ENCODE measurements at places on chromosomes 6 and 20. TPM values are rescaled to one million over a fixed set of nuclear protein-coding genes. Genes with fewer than 3 reads are reported as not detected.

DNA sequence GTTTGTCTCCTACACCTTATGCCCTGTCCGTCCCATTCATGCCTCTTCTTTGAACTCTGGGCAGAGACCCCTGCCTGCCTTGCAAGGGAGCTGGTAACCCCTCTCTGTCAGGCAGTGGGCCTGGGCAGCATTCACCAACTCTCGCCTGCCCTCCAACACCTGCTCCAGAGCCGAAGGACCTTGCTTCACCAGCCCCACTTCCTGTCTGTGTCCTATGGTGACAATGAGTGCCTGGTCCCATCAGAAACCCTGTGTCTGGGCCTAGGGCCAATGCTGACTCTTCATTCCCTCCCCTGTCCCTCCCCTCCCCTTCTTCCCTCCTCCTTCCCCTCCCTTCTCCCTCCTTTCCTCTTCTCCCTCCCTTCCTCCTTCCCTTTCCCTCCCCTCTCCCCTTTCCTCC, 22.8 kb upstream of the PCMTD2 start:
- DNase-seq = no peak
- H3K4me3 ChIP-seq = no peak overlapping the region
- H3K27me3 ChIP-seq = no peaks in the 10 kb centered on the region

DNA sequence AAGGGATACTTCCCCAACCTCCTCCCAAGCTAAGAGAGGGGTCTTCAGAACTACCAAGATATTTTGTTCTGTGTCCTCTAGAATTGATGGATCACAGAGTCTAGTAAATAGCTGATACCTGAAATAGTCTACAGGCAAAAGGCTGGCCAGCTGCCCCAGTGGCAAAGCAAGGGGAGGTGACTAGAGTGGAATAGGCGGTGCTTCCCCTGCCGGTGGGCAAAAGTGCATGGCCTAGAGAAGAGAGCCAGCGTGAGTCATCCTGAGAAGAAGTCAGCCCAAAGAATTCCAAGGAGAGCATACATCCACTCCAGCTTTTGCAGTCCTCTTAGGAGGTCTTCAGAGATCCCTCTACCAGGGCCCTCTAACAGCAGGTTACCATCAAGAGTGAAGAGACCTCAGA, 14.7 kb downstream of the DPPA5 start:
- no peaks in the 10 kb centered on the region for H3K4me1 ChIP-seq
- no peaks in the 10 kb centered on the region for H3K36me3 ChIP-seq
- no peaks in the 10 kb centered on the region for H3K27me3 ChIP-seq
- H3K4me3 ChIP-seq = no peak overlapping the region
- DNase-seq = no peak

DNA sequence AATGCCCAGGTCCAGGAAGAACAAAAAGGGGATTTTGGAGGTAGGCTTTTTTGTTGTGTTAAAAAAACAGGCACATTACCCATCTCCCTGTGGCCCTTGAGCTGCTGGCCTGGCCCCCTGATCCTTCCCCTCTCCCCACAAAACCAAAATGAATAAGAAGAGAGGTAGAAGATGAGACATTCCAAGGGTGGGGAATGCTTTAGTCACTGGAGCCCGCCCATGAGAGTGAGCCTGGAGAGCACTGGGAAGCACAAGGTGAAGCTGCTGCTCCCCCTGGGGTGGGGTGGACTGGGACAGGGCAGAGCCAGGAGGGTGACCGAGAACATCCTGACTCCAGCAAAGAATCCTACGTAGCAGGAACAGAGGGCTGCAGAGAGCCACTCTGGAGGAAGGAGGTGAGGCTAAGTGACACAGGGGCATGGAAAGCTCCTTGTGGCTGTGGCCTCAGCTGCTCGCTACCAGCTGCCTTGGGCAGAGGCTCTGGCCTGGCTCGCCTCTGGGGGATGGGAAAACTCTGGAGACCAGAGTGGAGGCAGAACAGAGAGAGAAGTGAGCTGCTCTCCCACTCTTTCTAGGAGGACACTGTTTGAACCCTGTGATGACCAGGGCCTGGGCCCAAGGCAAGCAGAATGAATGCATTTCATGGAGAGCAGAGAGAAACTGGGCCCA, 48.3 kb downstream of the AKAP7 start:
- H3K4me1 ChIP-seq = peaks cover 7% of the 10 kb centered on the region
- no peak for DNase-seq
- no peak overlapping the region for H3K27ac ChIP-seq
- no peak overlapping the region for H3K4me3 ChIP-seq
- H3K36me3 ChIP-seq = no peaks in the 10 kb centered on the region

GRCh38 chr20:1313236-1313964, 15.5 kb downstream of the SDCBP2 start:
- H3K4me3 ChIP-seq = no peak overlapping the region
- DNase-seq = peak; percentile 64
- no peak overlapping the region for H3K27ac ChIP-seq
- no peaks in the 10 kb centered on the region for H3K27me3 ChIP-seq

- no peak overlapping the region for H3K27ac ChIP-seq
- H3K4me3 ChIP-seq = no peak overlapping the region
- H3K27me3 ChIP-seq = no peaks in the 10 kb centered on the region
- H3K4me1 ChIP-seq = no peaks in the 10 kb centered on the region
Measured at GRCh38 chr6:30894381-30894780, 10.1 kb downstream of the DDR1 start.

GRCh38 chr20:3277686-3278465, 38.9 kb upstream of the SLC4A11 start:
- H3K4me3 ChIP-seq = no peak overlapping the region
- no peak overlapping the region for H3K27ac ChIP-seq
- no peak for DNase-seq
- no peaks in the 10 kb centered on the region for H3K27me3 ChIP-seq

GRCh38 chr6:157271441-157271840, 51.9 kb downstream of the TMEM242 start:
- H3K27ac ChIP-seq = no peak overlapping the region
- H3K36me3 ChIP-seq = no peaks in the 10 kb centered on the region
- no peak for DNase-seq

DNA sequence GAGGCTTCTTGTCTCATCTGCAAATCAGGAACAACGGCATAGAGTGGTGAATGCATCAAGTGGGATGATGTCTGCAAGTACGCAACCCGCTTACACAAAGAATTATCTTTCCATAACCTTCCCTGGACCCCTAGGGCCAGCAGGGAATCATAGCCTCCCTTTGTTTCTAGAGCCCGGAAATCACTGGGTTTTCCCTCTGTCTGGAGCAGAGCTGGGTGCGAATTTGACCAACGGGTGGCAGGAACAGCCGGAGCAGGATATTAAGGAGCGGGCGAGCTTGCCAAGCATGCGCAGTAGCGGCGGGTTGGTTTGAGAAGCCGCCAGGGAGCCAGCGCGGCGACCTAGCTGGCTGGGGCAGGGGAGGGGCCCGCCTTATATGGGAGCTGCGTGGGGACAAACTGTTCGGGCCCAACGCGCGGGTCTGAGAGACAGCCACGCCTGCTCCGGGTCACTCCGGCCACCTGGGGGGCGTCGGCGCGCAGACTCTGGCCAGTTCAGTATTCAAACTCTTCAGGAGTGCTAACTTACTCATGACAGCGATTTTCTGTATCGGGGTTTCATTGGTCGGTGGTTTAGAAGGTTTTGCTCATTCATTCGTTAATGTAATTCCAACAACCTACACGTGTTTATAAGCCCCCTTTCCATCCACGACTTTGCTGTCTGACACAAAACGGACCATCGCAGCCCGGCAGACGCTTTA, 1.6 kb upstream of the KIF16B start:
- peaks cover 20% of the 10 kb centered on the region for H3K4me1 ChIP-seq
- peak; percentile 77 for DNase-seq
- peak overlapping the region; percentile 40 for H3K27ac ChIP-seq

DNA sequence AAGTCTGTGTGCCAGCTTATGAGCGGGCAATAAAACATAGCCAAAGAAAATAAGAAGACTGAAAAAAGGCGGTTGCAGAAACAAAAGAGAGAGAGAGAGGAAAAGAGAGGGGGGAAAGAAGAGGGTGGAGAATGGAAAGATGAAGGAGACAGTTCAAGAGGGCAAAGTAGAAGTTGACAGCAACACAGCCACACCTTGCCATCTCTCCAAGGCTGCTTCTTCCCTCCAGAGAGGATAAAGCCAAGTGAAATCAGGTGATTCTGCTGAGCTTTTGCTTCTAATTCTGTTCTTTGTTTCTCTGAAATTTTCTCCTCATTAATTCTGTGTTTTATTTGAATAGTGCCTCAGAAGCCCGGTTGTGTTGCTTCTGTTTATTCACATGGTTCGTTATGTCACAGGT, 48.5 kb downstream of the PTPRK start:
- H3K4me1 ChIP-seq = no peaks in the 10 kb centered on the region
- no peaks in the 10 kb centered on the region for H3K27me3 ChIP-seq
- H3K4me3 ChIP-seq = no peak overlapping the region

DNA sequence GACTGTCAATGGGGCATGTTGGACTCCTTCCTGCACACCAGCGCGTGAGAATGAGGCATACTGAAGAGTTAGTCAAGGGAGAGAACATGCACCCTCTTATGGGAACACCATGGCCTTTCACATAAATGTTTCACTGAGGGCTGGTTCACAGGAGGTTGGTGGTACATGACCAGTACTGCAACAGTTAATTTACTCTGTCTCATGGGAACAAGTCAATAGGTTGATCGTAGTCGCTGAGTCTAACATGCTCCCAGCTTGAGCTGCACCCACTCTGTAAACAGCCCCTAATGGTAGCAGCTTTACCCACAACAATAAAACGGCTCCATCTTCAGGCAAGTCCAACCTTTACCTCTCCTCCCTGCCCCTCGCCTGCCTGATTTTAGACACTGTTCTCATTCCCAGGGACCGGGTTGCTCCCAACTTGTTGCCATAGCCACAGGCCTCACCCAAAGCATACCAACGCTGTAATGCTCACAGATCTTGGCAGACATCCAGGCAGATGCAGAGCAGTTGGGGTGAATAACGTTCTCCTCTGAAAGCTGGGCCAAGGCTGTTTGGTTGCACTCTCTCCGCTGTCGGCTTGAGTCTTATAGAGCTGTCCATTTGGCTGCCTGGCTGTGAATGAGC, 111.3 kb downstream of the LY86 start:
- H3K36me3 ChIP-seq = no peaks in the 10 kb centered on the region
- H3K27ac ChIP-seq = no peak overlapping the region
- H3K4me3 ChIP-seq = no peak overlapping the region
- no peak for DNase-seq

- DNase-seq = no peak
- no peaks in the 10 kb centered on the region for H3K27me3 ChIP-seq
- no peaks in the 10 kb centered on the region for H3K36me3 ChIP-seq
Measured at GRCh38 chr20:48025051-48025515, 239.8 kb upstream of the SULF2 start.

- no peak for DNase-seq
- no peak overlapping the region for H3K4me3 ChIP-seq
- no peaks in the 10 kb centered on the region for H3K27me3 ChIP-seq
Measured at GRCh38 chr6:43842231-43842794, 72.3 kb downstream of the VEGFA start.

DNA sequence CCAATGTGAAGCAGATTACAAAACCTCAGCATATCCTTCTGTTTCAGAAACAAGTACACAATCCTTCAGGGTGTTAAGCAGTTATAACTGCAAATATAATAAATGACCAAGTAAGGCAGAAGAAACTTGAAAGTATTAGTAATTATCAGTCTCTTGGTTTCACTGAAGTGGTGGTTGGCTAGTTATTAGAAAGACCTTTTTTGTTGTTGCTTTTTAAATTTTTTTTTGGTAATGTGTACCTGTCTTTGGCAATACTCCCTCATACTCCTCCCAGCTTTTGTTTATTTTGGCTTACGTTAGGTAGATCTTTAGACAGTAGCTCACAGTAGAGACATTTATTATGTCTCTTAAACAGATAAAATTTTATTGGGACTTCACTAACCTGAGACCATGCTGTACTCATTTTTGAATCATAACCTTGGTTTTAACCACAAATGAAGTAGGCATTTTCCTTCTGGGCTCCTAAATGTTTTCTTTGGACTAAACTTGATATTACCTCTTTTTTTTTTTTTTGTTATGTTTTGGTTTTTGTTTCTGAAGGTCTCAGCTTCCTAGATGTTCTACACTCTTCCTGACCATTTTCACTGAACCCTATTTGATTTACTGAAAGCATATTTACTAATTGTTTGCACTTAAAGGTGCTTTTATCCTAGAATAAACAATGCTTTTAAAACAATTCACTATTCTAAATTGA, 6.4 kb downstream of the CD2AP start:
- H3K27me3 ChIP-seq = no peaks in the 10 kb centered on the region
- no peak overlapping the region for H3K4me3 ChIP-seq
- DNase-seq = no peak
- peaks cover 45% of the 10 kb centered on the region for H3K4me1 ChIP-seq

DNA sequence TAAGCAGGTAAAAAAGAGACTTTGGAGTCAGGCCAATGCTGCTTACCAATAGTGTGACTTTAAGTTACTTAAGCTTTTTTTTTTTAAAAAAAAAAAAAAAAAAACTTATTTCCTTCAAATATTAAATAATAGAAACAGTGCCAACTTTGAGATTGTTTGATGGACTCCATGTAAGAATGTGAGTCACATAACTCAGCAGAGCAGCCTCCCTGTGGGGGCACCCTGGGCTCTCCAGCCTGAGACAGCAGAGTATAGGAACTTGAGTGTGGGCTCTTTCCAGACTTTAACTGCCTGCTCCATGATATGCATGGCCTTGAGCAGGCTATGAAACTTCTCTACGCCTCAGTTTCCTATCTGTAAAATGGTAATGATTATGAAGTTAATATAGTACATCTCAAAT, 113.3 kb upstream of the SAMD5 start:
- no peaks in the 10 kb centered on the region for H3K4me1 ChIP-seq
- H3K4me3 ChIP-seq = no peak overlapping the region
- H3K36me3 ChIP-seq = no peaks in the 10 kb centered on the region

DNA sequence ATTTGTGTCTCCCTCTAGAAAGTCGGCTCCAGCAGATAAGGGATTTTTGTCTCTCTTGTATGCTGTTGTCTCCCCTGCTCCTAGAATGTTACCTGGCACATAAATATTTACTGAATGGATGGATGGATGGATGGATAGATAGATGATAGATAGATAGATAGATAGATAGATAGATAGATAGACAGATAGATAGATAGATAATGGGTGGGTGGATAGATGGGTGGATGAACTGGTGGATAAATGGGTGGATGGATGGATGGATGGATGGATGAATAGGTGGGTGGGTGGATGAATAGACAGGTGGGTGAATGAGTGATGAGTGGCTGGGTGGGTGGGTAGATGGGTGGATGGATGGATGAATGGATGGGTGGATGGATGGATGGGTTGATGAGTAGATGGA, 185.0 kb downstream of the NFATC2 start:
- H3K4me1 ChIP-seq = no peaks in the 10 kb centered on the region
- no peaks in the 10 kb centered on the region for H3K36me3 ChIP-seq
- DNase-seq = no peak
- H3K4me3 ChIP-seq = no peak overlapping the region

Gene VNN1
- not detected for total RNA-seq

Gene NT5DC1
- 47.6 TPM for total RNA-seq

Gene CRISP3
- not detected for total RNA-seq

Gene DNAH8
- total RNA-seq = 0.20 TPM

Gene AVP
- not detected for total RNA-seq

Gene BCLAF1
- 269 TPM for total RNA-seq

Gene TREM1
- not detected for total RNA-seq

Gene NKAIN4
- not detected for total RNA-seq

Gene CALHM5
- total RNA-seq = not detected

Gene NRSN1
- not detected for total RNA-seq

Gene LIME1
- 19.6 TPM for total RNA-seq

Gene ABHD16B
- not detected for total RNA-seq

Gene SLC17A1
- total RNA-seq = not detected
